LNCaP clone FGC (cell line): ENCODE measurements at places on chromosomes 5 and 9.

- no peak for DNase-seq
These were observed 10.5 kb upstream of the PLEKHG4B start for GRCh38 chr5:81391-82021.

GRCh38 chr5:43046474-43046873 lies 6.4 kb upstream of the ANXA2R start:
- DNase-seq, result no peak

DNA sequence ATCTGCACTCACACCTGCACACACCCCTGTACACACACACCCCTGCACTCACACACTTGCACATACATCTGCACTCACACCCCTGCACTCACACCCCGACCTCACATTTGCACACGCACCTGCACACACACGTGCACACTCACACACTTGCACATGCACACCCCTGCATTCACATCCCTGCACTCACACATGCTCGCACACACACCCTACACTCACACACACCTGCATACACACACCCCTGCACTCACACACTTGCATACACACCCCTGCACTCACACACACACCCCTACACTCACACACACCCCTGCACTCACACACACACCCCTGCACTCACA lies 27.5 kb downstream of the GLT6D1 start:
- no peak for DNase-seq

- no peak for DNase-seq
These were observed 22.1 kb upstream of the PTGES start for GRCh38 chr9:129774791-129775447.

DNA sequence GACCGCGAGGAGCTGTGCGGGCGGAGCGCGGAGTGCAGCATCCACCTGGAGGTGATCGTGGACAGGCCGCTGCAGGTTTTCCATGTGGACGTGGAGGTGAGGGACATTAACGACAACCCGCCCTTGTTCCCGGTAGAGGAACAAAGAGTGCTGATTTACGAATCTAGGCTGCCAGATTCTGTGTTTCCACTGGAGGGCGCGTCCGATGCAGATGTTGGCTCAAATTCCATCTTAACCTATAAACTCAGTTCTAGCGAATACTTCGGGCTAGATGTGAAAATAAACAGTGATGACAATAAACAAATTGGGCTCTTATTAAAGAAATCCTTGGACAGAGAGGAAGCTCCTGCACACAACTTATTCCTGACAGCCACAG lies 590 bp downstream of the PCDHA6 start:
- DNase-seq, result no peak

DNA sequence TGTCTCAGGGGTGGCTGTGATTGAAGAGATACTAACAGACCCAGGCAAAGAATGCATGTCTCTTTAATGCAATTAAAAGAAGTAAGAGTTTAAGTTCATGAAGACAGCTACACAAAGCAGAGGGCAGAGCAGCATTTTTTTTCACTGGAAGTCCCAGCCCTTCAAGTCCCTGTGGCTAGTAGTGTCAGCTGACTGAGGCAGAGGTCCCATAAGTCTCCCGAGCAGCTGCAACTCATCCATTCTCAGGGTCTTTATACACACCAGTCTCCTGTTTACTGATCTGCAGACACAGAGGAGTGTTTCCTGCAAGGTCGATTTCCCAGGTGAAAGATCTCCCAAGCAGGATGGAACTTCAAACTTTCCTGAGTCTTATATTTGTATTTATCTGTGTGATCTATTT lies 169.4 kb upstream of the GLRA1 start:
- DNase-seq, result no peak

DNA sequence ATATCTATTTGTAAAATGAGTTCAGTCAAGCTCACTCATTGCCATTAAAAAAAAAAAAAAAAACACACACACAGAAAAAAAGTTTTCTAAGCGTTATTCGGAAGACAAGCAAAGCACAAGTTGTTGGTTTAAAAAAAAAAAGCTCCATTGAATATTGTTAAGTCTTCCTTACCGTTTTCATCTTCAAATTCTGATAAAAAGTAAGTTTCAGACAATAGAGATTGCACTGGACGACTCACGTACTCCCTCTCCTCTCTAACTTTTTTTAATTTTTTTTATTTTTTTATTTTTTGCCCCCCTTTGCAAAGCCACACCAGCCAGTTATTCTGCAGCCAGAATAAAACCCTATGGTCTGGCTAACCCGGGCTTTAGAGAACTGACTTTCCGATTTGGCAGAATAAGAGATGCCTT lies 544 bp downstream of the ADAMTS6 start:
- no peak for DNase-seq
